Activated CD4-positive, alpha-beta T cell treated with anti-CD3 and anti-CD28 coated beads for 48 hours (primary cell): ENCODE measurements at places on chromosomes 13 and 19.

DNA sequence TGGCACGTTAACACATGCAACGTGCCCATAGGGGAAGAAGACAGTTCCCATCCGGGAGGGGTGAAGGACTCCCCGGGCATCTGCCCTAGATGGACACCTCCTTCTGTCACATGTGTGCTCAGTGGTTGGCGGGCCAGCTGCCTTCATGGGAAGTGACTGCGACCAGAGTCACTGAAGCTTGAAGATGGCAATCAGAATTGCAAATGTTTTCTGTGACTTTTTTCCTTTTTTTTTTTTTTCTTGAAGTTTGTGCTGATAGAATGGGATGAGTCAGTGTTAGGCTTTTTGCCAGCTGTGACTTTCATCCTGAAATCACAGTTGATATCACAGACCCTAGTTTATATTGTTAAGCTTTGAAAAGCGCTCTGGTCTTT, 109.2 kb upstream of the MCF2L start:
- DNase-seq: no peak

DNA sequence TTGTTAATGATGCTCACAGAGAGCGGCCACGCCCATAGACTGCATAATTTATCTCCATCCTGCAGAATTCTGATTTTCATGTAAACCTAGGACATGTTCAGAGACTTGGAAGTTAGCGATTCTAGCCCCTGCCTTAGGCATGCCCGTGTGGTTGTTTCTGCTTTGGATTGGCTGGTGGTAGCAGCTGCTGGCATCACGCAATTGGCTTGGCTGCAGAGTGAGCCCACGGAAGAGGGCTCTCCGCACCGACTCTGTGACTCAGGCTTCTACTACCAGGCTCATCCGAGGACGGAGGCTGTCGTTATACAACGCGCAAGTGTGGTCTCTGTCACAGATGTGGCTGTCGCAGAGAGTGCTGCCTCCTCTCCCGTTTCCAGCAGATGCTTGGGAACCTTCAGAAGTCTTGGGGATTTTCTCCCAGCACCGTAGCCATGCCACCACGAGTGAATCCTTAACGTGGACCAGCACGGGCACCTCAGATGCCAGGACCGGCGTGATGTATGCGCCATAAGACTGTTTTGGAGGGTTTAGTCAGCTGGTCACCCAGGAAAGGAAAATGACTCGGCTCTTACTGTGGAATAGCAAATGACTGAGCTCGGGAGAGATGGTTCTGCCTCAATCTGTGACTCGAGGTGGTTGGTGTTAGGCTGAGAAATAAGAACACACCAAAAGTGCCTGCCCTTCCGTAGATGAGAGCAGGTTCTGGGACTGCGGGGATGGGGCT, 61.0 kb upstream of the F7 start:
- no peak for DNase-seq

GRCh38 chr19:54415208-54415900, at the start of gene TTYH1:
Gene TTYH1, plus strand, starts transcription at chr19:54415464. Its CDS starts 89 bp downstream, at chr19:54415553.
- peak; percentile 61 for DNase-seq

DNA sequence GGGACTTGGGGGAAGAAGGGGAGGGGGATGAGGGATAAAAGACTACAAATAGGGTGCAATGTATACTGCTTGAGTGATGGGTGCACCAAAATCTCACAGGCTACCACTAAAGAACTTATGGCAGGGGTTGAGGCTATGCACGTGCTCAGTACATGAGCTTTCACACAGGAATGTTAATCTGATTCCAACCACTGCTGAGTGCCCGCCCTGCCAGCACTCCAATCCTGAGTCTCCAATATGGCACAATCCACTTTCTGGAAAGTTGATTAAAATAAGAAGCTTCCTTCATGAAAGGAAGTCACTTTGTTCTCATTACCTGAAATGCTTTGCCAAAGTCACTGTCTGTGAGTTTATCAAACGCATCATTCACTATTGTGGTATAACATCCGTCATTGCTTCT, 463.0 kb downstream of the IRS2 start:
- no peak for DNase-seq

DNA sequence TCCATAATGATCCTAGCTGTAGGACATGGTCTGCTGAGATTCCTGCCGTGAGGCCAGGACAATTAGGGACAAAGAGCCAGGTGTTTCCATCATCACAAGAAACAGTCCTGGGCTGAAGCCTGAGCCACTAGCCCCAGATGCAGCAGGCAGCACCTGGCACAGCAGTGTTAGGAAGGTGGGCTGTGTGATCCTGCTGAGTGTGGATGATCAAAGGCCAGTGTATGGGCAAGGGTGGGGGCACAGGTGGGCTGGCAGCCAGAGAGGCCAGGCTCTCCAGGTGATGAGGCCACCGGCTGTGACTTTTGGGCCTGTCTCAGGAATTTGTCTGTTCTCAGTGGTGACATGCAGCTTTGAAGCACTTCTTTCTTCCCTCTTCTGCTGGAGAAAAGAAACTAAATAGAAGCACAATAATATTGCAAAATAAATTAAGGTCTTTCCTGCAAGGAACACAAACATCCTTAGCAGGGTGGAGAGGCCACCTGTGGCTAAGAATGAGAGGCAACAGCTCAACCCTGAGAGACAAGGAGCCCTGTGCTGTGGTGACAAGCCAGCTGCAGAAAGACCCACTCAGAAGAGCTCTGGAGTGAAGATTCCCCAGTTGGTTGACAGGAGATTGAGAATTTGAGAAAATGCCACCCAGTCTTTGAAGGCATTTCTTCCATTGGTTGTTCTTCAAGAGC, 127.6 kb downstream of the KATNAL1 start:
- no peak for DNase-seq

DNA sequence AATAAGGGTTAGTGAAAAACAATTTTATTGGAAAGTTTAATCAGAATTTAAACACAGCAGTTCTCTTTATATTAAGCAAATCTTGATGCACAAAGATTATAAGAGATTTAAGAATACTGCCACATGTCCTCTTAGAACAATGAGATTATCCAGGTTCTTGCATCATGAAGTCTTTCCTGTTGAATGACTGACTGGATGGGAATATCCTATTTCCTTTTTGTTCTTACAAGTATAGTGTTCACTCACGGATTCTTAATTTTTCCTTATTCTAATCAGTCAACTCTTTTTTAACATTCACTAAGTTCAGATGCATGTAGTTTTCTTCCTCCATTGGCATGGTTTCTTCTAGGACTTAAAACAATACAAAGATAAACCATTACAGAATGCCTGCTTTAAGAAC, 10.1 kb downstream of the URI1 start:
- DNase-seq: no peak

- no peak for DNase-seq
Measured at GRCh38 chr19:54644056-54644455, 13.8 kb downstream of the LILRB1 start.

GRCh38 chr19:49497047-49497788, 984 bp downstream of the RPS11 start:
- DNase-seq: peak; percentile 84

DNA sequence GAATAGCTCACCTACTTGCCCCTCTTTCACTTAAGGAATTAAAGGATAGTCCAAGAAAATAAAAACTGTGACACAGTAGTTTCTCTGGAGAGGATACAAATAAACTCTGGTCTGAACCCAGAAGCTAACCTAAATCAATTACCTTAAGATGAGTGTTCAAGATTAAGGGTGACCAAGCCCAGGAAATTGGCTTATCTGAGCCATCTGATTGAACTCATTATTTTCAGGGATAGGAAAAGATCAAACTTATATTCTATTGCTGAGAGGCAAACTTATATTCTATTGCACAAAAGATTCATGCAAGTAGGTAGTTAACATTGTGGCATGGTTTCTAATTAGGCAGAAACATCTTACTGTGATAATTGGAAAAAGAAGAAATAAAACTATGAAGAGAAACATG, 175.1 kb downstream of the DCLK1 start:
- DNase-seq: no peak

DNA sequence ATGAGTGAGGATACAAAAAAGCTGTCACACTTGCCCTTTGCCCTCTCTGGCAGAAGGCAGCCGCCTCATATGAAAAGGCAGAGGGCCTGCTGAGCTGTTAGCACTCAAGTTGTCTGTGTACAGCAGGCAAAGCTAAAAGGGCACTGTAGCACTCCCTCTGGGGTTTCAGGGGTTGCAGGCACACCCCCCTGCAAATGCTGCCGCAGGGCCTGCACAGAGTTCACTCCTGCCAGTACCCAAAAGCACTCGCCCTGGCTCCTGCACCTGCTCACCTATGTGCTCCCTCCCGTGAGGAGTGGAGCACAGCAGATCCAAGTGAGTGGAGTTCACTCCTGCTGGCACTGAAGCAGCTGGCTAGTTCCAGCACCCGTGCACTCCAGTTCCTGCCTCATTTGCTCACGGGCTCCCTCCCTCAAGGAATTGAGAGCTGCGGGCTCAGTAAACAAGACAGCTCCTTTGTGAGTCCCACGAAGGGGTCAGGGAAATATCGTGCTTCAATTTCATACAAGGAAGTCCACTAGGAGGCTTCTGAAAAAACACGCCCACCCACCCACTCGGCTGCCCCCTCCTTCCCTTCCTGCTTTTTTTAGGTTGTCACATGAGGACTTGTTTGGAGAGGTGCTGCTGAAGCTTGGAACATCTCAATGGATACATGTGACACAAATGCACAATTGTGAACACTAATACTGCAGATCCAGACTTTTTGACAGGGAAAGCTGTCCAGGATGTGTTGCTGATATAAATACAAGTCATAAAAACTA, 9.9 kb upstream of the RCBTB2 start:
- no peak for DNase-seq
